ENCODE measurements at places on chromosomes 7 and 10.
A peak's percentile ranks its signal among the peaks of the same experiment; 100 is the strongest.

GRCh38 chr10:133421336-133422222, 2.8 kb downstream of the SPRN start:
- no peak for DNase-seq

GRCh38 chr10:129466703-129467358, at the start of gene MGMT:
TSS of gene MGMT (plus strand) at chr10:129467241.
- DNase-seq, result peak; percentile 47

DNA sequence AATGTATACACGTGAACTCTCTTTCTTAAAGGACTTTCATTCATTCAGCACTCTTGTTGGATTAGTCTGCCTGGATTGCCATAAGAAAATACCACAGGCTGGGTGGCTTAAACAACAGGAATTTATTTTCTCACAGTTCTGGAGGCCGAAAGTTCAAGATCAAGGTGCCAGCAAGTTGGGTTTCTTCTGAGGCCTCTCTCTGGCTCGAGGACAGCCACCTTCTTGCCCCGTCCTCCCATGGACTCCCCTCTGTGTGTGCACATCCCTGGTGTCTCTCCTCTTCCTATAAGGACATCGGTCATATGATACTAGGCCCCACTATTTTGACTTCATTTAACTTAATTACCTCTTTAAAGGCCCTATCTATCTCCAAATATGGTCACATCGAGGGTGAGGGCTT, 110.4 kb upstream of the BMPER start:
- no peak for DNase-seq

GRCh38 chr10:124239696-124240095, 146.3 kb upstream of the CHST15 start:
- DNase-seq, result no peak

GRCh38 chr7:51456-52068, 140.8 kb upstream of the FAM20C start:
- no peak for DNase-seq

GRCh38 chr10:76453332-76453731, 1021.9 kb downstream of the LRMDA start:
- DNase-seq, result no peak

GRCh38 chr10:79268742-79269141, 78.5 kb upstream of the PPIF start:
- no peak for DNase-seq

DNA sequence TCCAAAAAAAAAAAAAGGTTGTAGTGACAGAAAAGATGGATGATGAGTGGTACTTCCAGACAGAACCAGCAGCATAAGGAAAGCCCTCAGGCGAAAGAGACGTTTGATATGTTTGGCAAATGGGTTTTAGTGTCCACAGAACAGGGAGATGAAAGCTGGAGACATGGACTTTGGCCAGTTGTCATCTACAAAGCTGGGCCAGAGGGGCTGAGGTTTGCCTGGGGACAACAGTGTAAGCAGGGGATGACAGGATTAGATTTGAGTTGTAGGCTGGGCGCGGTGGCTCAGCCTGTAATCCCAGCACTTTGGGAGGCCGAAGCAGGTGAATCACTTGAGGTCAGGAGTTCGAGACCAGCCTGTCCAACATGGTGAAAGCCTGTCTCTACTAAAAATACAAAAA, 47.8 kb upstream of the ELN start:
- DNase-seq, result no peak

All from HAP-1 (cell line).